Glomerular endothelial cell (primary cell): ENCODE measurements at places on chromosomes 6 and 20.

GRCh38 chr20:59718071-59718470 lies 113.7 kb downstream of the PHACTR3 start:
- no peak for DNase-seq

- DNase-seq: no peak
Observed at GRCh38 chr20:61918548-61918947, 147.1 kb downstream of the TAF4 start.

GRCh38 chr6:160992061-160992979 lies 751 bp downstream of the MAP3K4 start:
- DNase-seq: no peak

DNA sequence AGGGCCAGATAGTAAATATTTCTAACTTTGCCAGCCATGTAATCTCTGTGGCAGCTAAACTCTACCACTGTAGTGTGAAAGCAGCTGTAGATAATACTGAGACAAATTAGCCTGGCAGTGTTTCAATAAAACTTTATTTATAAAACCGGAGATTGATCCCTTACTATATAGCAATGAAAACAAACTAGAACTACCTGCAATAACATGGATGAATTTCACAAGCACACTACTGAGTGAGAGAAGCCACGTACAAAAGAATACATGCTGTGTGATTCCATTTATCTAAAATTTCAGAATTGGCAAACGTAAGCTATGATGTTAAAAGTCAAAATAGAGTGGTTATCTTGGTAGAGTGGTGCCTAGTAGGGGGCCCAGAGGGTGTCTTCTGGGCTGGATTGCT lies 198.7 kb upstream of the SGK1 start:
- DNase-seq: no peak

DNA sequence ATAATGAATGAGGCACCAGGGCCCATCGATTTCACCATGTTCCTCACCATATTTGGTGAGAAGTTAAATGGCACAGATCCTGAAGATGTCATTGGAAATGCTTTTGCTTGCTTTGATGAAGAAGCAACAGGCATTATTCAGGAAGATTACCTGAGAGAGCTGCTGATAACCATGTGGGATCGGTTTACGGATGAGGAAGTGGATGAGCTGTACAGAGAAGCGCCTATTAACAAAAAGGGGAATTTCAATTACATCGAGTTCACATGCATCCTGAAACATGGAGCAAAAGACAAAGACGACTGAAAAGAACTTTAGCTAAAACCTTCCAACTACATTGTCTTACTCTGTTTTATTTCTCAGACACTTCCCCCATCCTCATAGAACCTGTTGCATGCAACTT lies 21.6 kb upstream of the ZBTB22 start:
- no peak for DNase-seq

DNA sequence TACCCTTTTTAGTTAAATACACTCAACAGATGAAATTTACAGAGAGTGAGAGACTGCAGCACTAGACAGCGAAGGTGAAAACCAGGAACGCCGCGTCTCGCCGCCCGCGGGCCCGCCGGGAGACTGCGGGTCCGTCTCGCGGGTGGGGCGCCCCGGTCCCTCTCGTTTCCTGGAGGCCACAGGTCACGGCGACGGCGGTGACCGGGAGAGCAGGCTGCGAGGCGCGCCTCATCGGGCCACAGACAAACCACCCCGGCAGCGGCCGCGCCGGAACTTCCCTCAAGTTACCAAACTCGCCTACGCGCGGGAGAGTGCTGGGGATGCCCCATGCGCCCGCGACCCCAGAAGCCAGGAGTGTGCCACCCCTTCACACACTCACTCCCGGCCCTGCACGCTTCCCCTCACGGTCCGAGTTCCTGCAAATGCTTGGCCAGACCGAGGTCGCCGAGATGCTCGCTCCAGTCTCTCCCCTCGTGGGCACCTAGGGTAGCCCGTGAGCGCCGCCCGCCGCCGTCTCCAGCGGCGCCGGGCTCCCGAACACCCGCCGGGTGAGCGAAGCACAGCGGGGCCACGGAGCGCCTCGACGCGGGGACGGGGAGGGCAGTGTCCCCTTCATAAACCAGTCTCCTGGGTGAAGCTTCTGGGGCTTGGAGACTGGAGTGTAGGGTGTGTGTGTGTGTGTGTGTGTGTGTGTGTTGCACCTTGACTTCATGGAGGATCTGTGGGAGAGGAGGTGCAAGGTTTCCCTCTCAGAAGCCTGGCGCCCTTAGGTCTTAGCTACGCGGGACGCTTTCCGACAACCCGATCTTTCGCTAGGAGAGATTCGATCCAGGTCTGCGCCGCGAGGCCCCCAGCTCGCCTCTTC lies 1.4 kb downstream of the BACH2 start:
- no peak for DNase-seq

DNA sequence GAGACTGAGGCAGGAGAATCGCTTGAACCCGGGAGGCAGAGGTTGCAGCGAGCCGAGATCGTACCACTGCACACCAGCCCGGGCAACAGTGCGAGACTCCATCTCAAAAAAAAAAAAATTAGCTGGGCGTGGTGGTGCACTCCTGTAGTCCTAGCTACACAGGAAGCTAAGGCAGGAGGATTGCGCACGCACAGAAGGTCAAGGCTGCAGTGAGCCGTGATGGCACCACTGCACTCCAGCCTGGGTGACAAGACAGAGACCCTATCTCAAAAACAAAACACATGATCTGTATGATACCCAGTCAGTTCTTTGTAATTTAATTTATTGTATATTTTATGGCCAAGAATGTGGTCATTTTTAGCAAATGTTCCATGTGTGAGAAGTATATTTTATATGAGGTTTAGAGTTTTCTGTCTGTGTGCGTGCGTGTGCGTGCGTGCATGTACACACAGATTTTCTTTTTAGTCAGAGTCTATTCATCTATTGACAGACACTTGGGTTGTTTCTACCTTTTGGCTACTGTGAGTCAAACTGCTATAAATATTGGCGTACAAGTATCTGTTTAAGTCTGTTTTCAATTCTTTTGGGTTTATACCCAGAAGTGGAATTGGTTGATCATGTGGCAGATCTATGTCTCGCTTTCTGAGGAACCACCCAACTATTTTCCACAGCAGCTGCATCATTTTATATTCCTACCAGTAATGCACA lies 22.2 kb upstream of the MYL9 start:
- DNase-seq: no peak

GRCh38 chr6:166169549-166170421 lies 2.1 kb upstream of the TBXT start:
- DNase-seq: no peak

DNA sequence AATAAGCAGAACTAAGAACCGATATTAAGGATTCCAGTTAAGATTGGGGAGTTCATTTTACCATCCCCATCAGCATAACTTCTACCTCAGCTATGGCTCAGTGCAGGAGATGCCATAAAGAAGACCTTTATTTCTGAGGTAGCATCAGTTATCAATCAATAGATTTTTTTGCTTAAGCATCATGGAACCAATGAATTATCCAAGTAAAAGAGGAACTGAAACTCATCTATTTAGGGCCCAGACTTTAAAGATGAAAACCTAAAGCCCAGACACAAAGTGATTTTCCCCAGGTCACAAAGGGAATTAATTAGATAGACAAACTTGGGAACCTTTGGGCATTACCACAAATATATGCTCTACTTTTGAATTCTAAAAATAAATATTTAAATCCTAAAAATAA lies 59.2 kb upstream of the TINAG start:
- DNase-seq: no peak

DNA sequence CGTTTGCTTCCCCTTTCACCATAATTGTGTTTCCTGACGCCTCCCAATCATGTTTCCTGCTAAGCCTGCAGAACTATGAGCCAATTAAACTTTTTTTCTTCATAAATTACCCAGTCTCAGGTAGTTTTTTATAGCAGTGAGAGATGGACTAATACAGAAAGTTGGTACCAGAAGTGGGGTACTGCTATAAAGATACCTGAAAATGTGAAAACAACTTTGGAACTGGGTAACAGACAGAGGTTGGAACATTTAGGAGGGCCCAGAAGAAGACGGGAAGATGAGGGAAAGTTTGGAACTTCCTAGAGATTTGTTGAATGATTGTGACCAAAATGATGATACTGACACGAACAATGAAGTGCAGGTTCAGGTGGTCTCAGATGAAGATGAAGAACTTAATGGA lies 1058.6 kb upstream of the CITED2 start:
- no peak for DNase-seq

DNA sequence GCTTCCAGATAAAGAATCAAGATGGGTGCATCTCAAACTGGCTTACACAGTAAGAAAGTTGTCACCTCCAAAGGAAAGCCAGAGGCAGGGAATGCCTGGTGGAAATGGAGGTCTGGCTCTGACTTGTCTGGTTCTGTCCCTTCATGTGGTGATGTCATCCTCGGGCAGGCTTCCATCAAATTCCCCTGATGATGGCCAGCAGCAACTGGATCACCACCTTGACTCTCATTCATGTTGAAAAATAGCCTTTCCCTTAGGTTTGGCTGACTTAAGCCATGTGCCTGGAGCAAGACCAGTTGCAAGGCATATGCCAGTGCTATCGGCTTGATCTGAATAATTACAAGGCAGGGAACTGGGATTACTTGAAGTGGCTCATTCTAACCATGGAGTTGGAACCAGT lies 28.8 kb downstream of the IMPG1 start:
- no peak for DNase-seq
